ENCODE measurements at places on chromosomes 4 and X.

DNA sequence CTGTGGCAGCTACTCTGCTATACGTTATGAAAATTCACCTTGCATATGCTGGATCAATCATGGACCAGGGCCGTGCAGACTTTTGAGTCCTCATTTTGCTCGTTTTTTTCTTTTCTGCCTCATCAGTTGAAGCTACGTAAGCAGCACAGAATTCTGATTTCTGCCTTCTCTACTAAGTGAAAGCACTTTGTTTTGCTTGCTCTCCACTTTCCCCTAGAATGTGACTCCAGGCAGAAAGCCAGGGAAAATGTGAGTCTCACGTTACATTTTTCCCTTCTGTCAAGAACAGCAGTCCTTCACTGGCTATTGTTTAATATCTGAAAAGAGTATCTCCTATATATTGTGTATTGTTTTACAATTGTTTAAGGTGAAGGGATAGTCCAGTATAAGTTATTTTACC lies 1840.1 kb downstream of the PCDH7 start:
- no peak for DNase-seq

DNA sequence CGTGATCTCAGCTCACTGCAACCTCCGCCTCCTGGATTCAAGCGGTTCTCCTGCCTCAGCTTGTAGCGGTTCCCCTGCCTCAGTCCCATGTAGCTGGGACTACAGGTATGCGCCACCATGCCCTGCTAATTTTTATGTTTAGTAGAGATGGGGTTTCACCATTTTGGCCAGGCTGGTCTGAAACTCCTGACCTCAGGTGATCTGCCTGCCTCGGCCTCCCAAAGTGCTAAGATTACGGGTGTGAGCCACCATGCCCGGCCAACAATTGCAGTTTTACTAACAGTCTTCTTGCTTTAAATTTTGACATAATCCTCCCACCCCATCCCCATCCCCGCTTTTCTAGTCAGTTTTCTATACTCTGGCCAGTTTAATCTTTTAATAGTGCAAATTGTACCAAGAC lies 112.0 kb downstream of the CFAP299 start:
- DNase-seq: no peak

DNA sequence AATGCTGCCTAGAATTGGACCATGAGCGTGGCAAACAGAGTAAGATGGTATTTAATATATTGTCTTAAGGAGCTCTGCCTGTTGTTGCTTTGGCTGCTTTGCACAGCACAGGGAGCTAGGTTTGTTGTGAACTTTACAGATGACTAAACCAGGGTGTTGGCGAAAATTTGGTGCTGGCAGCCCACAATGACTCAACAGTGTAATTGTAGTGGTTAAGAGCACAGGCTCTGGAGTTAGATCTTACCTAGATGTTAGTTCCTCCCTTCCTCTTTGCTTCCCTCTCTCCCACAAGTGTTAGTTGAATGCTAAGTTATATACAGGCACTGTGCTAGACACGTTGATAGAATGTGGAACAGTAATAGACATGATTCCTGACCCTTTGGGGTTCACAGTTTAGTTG lies 128.9 kb upstream of the TRPC5 start:
- DNase-seq: no peak

DNA sequence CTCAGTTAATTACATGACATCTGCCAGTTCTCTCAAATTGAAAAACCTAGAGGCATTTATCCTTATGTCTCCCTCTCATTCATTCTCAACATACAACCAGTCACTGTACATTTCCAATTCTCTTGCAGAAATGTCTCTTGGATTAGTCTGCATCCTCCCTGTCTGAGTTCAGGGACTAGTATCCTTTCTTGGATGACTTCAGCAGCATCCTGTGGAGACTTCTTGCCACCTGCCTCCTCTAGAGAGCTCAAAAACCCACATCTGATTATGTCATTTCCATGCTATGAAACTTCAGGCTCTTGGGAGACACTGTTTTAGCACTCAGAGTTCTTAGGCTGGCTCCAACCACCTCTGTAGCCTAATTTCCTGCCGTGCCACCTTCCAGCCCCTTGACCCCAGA lies 515.1 kb upstream of the DIPK2B start:
- DNase-seq: no peak

DNA sequence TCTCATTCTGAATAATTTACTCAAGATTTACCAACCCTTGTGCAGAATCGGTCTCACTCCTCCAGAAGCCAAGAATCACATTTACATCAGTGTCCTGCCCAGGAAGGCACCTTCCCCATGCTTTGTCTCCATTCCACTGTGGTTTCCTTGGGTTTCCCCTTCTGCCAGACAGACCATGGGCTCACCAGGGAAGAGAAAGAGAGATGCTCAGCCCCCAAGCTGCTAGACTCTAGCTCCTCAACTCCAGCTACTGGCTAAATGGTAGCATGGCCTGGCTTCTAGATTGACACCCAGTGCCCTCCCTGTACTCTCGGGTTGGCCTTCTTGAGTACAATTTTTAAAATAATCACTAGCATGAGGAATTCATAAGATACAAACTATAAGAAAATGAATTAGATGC lies 12.9 kb downstream of the TLR10 start:
- DNase-seq: no peak

GRCh38 chr4:40164459-40164858 lies 32.4 kb upstream of the RHOH start:
- no peak for DNase-seq

GRCh38 chr4:80134936-80135701 lies 62.1 kb upstream of the ANTXR2 start:
- DNase-seq: no peak

DNA sequence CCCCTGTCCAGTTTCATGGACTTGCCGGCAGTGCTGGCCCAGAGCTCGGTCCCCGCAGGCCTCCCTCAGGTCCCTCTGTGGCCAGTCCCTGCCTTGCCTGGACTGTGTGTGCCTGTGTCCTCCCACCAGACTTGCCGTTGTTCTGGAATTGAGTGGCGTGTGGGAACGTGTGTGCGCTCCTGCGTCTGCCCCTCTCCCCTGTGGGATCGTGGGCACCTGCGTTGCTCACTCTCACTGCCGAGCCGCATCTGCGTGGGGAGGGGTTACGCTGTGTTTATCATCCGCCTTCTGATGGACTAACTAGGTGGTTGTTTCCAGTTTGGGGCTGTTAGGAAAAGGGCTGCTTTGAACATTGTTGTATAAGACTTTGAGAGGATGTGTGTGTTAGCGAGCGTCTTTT lies 21.2 kb downstream of the PCGF3 start:
- no peak for DNase-seq

DNA sequence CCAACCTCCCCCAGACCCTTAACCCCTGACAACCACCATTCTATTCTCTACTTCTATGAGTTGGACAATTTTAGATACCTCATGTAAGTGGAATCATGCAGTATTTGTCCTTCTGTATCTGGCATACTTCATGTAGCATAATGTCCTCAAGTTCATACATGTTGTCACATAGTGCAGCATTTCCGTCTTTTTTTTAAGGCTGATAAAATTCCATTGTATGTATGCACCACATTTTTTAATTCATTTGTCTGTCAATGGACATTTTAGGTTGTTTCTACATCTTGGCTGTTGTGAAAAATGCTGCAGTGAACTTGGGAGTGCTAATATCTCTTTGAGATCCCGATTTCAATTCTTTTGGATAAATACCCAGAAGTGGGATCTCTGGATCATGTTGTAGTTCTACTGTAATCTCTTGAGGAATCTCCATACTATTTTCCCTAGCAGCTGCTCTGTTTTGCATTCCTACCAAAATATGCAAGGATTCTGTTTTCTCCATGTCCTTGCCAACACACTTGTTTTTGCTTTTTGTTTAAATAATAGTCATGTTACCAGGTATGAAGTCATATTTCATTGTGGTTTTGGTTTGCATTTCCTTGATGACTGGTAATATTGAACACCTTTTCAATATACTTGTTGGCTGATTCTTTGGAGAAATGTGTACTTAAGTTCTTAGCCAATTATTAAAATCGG lies 48.8 kb upstream of the ADAD1 start:
- DNase-seq: no peak

- DNase-seq: no peak
Observed at GRCh38 chr4:188002323-188002722, 6.8 kb downstream of the ZFP42 start.
